ENCODE measurements at places on chromosomes 2 and 18. TPM values are rescaled to one million over a fixed set of nuclear protein-coding genes. Genes with fewer than 3 reads are reported as not detected.

Gene PROC
- total RNA-seq, result not detected

Gene KLHL14
- not detected for total RNA-seq

Gene DLX1
- total RNA-seq, result not detected

Gene SLC66A3
- total RNA-seq, result 23.5 TPM

Gene UGT1A8
- 0.12 TPM for total RNA-seq

Gene HIBCH
- 20.7 TPM for total RNA-seq

Gene PASK
- total RNA-seq, result 5.2 TPM

Gene ST6GAL2
- 0.11 TPM for total RNA-seq

Gene MGAT5
- total RNA-seq, result 27.5 TPM

Gene TMEM198
- 0.77 TPM for total RNA-seq

Gene LINC00305
- total RNA-seq, result not detected

Gene TP53I3
- total RNA-seq, result 31.3 TPM

Gene LOXL3
- total RNA-seq, result 28.0 TPM

Gene CENPA
- total RNA-seq, result 7.7 TPM

Gene INHA
- total RNA-seq, result 0.50 TPM

Gene SLC38A11
- total RNA-seq, result 1.5 TPM

Gene ANKRD62
- total RNA-seq, result not detected
